ENCODE measurements at places on chromosomes 7 and 10.

GRCh38 chr10:639751-640672, 49.5 kb downstream of the DIP2C start:
- DNase-seq: no peak

GRCh38 chr7:67364441-67365017, 367.9 kb downstream of the TYW1 start:
- no peak for DNase-seq

GRCh38 chr10:114167985-114168384, 6.0 kb downstream of the CCDC186 start:
- no peak for DNase-seq

DNA sequence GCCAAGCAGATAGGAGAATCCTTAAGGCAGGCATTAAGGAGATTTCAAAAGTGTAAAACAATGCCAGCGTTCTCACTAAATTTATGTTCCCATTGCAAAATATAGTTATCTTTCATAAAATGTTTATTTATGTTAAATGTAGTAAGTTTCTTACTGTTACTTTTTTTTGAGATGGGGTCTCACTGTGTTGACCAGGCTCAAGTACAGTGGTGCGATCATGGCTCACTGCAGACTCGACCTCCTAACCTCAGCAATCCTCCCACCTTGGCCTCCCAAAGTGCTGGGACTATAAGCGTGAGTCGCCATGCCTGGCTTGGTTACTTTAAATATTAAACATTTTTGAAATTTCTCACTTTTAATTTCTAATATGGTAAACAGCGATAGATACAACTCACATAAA, 31.8 kb upstream of the PRKAR2B start:
- DNase-seq: no peak

- no peak for DNase-seq
Observed at GRCh38 chr10:125096371-125096770, 64.0 kb downstream of the CTBP2 start.

DNA sequence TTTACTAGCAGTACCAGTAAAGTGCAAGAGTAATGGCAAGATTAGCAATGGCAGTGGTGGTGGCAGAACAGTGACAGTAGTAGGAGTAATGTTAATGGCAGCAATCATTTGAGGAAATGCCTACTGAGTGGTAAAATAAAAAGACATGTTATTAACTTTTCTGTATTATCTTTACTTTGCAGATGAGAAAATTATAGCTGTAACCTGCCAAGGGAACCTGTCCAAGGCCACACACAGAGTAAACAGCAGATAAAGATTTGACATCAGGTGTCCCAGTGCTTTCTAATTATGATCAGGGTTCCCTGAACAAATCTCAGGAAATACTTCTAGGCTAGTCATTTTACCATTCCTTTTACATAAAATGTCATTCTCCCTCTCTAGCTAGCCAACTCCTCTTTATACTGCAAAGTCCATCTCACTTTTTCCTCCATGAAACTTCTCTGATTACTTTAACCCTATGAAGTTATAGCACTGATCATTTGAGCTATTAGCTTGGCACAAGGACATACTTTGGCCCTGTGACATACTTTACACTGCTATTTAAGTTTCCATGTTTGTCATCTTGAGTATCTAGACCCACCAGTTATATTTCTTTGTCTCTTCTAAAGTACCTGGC, 219.1 kb downstream of the TAX1BP1 start:
- no peak for DNase-seq

DNA sequence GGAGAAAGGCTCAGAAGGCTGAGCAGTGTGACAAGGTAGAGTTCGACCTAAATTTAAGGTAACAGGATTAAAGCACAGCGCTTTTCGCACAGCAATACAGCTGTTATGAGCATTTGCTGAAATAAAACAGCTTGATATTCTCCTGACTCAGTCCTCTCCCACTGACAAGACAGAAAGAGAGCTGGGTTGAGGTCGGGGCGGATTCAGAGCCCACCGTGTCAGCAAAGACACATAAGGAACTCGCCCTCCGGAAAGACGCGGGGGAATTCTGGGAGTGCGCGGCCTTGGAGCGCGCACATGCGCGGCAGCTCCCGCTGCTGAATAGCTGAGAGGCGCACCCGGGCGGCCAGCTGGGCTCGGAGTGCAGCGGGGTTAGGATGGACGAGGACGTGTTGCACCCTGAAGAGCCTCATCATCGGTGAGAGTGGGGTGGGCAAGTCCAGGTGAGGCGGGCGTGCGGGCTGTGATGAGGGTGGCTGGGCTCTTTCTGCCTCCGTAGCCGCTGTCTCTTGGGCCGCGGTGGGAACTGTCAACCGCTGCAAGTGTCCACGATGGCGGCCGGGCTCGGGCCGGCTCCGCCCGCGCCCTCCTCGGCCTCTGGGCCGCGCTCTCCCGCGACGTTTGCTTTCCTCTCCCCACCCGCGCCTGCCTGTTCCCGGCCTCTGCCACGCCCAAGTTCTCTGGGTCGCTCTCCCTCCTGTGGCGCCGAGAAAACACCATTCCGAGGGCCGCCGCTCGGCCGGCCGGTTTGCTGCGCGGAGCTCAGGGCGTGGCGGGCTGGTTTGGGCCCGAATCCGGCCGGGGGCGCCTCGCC, 120.6 kb downstream of the LYZL1 start:
- DNase-seq: peak; percentile 59

GRCh38 chr10:35413985-35414861, 77.9 kb downstream of the CCNY start:
- no peak for DNase-seq

DNA sequence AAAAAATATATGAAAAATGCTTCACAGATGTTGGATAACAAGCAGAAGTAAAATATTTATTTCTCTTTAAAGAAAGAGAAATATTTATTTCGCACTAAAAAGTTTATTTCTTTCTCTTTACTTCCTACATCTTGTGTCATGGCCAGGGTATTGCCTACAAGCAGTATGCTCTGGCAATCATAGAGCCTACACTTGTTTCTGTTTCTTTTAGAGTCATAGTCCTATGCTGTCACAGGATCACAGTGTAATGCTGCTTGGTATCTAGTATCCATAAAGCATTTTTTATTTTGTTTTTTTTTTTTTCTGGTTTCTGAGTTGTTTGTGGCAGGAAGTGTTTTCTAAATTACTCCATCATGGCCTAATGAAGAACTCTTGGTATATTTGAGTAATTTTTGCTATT, 116.0 kb downstream of the ATRNL1 start:
- no peak for DNase-seq

DNA sequence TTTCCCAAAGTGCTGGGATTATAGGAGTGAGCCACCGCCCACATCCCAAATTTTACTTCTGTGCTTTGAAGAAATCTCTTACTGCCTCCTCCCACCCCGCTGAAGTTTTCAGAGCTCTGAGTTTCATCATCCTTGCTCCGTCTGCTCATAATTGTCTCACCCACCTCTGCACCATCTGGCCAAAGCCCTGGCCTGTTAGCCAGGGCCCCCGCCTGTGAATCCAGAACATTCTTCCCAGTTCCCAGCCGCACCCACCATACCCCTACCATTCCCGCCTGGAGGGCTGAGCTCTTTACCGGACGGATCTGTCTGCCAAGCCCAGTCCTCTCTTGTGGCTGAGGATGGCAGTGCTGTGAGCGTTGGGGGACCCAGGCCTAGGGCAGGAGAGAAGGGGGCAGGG, 14.5 kb downstream of the SSC4D start:
- peak; percentile 23 for DNase-seq

DNA sequence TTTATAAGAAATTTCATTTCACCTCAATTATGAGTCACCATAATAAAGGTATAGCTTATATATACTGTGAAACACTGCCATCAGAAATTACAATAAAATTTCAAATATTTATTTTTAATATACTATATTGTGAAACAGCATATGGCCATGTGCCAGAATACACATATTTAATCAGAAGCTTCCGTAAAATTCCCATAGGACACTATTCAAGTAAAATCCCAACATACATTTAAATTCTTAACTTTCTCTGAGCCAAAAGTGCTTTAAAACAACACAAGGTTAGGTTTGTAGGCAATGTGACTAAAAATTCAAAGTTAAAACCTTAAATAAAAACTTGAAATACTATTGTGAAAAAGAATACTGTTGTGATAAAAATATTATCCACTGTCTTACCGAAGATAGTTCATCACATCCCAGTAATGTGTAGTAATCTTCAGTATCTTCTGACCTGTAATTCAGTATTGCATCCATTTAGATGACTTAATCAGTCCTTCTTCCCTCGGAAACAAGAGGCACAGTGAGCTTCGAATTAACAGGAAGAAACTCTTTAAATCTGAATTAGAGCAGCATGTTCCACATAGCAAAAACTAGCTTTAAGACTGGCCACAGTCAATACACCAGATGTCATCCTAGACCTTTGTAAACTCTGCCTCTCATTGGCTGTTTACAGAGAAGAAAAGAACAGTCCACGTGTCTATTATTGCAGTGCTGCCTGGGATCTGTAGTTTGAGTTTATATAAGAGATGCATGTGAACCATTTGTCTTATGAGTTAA, at the start of gene DNAJC12:
TSS of gene DNAJC12 (minus strand) at position 648 of the 774 bp plus-strand sequence. CDS start at position 471, 177 bp downstream.
- DNase-seq: peak; percentile 80

DNA sequence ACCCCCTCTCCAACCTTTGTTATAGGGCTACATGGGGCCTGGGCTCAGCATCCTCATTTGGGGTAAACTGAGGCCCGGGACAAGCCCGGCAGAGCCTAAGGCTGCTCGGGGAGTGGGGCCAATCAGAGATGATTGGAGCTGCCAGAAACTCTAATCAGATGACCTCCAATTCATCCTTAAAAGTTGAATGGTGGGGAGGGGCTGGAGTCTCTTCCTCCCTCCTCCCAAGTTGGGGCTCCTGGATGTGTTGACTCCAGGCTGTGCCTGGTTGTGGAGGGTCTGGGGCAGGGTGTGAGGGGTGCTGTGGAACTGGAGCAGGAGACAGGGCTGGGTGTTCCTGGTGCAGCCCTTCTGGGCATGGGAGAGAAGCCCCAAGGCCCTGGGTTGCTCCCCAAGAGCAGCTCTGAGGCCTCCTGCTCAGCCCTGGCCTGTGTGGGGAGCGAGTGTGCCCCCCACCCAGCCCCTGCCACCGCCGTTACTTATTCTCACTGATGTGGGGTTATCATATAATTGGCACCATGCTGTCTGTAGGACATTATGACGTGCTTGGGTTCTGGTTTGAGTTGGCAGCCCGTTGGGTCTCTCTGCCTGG, 2.2 kb downstream of the BHLHA15 start:
- no peak for DNase-seq

GRCh38 chr7:51295440-51296245, 21.0 kb downstream of the COBL start:
- no peak for DNase-seq

- DNase-seq: no peak
Observed at GRCh38 chr7:15848362-15848761, 161.9 kb upstream of the MEOX2 start.

GRCh38 chr10:65723525-65723924, 1202.3 kb upstream of the LRRTM3 start:
- peak; percentile 2 for DNase-seq

- no peak for DNase-seq
Observed at GRCh38 chr10:22652988-22653481, 61.3 kb downstream of the PIP4K2A start.

DNA sequence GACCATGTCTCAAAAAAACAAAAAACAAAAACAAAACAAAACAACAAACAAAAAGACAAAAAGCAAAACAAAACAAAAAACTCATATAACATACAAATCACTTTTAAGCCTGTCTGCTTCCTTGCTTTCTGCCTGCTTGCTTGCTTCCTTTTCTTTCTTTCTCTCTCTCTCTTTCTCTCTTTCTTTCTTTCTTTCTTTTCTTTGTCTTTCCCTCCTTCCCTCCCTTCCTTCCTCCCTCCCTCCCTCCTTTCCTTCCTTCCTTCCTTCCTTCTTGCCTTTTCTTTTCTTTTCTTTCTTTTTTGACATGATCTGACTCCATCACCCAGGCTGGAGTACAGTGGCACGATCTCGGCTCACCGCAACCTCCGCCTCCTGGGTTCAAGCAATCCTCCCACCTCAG, 15.9 kb upstream of the TRA2A start:
- DNase-seq: no peak

DNA sequence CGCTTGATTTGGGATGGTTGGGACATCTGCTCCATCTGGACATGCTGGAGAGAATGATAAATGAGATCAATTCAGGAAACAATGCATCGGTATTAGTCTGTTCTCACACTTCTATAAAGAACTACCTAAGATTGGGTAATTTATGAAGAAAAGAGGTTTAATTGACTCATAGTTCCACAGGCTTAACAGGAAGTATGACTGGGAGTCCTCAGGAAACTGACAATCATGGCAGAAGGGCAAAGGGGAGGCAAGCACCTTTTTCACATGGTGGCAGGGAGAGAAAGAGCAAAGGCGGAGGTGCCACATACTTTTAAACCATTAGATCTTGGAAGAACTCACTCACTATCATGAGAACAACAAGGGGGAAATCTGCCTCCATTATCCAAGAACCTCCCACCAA, 16.8 kb upstream of the TSPAN12 start:
- DNase-seq: no peak

DNA sequence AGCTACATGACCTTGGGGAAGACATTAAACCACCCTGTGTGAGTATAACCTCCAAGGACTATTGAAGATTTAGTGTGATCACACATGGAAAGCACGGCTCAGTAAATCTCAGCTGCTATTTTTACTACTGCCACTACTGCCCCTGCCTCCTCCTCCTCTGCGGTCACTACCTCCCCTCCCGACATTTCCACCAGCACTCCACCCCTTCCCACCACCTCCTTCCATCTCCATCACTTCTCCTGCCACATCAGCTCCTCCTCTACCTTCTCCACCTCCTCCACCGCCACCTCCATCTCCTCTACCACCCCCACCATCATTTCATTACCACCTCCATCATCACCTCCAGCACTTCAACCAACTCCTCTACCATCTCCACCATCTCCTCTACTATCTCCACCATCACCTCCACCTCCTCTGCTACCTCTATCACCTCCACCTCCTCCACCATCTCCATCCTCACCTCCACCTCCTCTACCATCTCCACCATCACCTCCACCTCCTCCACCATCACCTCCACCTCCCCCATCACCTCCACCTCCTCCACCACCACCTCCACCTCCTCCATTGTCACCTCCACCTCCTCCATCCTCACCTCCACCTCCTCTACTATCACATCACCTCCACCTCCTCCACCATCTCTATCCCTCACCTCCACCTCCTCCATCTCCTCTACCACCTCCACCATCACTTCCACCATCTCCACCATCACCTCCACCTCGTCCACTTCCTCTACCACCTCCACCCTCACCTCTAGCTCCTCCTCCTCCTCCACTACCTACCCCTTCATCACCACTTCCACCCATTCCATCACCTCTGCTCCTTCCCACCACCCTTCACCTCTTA, 69.4 kb downstream of the GRB10 start:
- DNase-seq: no peak

DNA sequence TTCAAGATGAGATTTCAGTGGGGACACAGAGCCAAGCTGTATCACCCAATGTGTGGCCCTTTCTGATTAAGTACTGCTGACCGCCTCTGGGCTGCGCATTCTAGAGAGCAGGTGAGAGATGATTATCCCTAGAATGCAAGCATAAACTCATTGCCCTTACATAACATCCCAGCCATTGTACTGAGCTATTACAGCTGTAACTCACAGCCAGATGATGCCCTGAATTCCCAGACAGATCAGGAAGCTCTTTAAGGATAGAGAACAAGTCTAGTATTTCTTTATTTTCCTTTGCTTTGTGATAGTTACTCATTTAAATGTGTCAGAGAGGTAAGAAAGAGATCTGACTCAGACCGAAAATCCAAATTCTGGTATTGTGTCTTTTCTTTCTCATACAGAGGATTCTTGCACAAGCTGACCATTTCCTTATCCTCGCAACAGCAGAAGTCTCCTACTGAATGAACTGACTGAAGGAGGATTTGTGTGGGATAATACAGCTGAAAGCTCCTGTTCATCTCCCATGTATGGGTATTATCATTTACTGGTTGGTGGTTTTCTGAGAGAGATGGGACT, 58.4 kb downstream of the ZNF22 start:
- no peak for DNase-seq

Measured in HL-60 (cell line).